ENCODE measurements at places on chromosomes 16 and 17.

GRCh38 chr17:30580916-30581315 is 103.7 kb downstream of the GOSR1 start:
- no peak for DNase-seq

DNA sequence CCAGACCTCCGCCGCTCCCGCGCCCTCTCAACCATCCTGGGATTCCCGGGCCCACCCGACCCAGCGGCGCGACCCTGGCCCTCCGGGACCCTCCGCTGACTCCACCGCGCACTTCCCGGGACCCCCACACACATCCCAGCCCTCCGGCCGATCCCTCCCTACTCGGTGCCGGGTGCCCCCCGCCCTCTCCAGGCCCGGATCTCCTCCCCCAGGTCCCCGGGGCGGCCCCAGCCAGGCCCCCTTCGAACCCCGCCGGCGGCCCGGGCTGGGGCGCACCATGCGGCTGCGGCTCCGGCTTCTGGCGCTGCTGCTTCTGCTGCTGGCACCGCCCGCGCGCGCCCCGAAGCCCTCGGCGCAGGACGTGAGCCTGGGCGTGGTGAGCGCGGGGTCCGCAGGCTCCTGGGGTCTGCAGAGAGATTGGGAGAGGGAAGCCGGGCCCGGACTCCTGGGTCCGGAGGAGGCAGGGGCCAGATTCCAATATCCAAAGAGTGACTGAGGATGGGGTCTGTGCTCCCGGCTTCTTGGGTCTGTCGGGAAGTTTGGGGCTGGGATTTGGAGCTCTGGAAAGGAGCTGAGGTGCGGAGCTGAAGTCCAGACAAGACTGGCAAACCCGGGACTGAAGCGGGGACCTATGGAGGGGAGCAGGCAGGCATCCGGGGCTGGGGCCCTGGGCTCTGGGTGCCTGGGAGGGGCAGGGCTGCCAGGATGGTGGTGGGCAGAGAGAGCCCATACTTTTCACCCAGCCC is 453 bp downstream of the MMP25 start:
- DNase-seq = no peak

DNA sequence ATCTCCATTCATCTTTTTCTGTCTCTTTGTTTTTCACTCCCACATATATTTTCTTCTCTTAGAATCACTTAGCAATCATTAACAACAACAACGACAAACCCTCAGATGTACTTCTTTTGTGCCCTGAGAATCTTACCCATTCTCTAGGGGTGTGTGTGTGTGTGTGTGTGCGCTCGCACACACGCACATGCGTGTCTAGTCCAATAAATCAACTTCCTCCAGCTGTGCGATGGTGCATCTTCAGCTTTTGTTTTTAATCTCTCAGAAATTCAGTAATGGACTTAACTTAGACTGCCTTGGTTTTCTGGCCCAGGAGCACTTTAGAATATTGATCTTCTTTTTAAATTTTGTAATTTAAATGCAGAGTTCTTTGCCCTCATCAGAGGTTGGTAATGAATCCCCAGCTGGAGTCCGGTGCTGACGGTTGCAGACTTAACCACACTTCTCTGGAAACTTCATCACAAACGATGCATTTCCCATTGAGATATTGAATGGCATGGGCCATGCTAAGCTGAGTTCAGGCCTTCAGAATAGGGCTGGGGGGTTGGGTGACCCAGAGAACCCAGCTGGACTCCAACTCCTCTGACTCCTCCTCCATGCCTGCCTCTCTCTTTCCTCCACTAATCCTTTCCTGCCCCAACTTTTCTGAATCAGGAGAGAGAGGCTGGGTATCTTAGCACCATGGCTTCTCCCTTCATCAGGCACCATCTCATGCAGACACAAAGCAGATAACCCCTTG is 193.9 kb downstream of the ZNF18 start:
- DNase-seq = no peak

GRCh38 chr16:57091975-57092785 is at the start of gene CPNE2:
CPNE2 (plus strand) TSS chr16:57092583; CDS start chr16:57110743, 18,160 bp downstream.
- no peak for DNase-seq
